ENCODE measurements at places on chromosomes 4 and X.
A peak's percentile ranks its signal among the peaks of the same experiment; 100 is the strongest.

GRCh38 chrX:16239211-16239610, 71.9 kb downstream of the MAGEB17 start:
- no peak overlapping the region for H3K27ac ChIP-seq
- H3K27me3 ChIP-seq: peaks cover 43% of the 10 kb centered on the region
- DNase-seq: peak; percentile 52
- no peaks in the 10 kb centered on the region for H3K36me3 ChIP-seq

- peak overlapping the region; percentile 54 for H3K27ac ChIP-seq
- DNase-seq: no peak
- no peak overlapping the region for H3K4me3 ChIP-seq
- no peaks in the 10 kb centered on the region for H3K27me3 ChIP-seq
- H3K4me1 ChIP-seq: peaks cover 23% of the 10 kb centered on the region
- no peaks in the 10 kb centered on the region for H3K36me3 ChIP-seq
Observed at GRCh38 chr4:144179152-144179739, 38.7 kb upstream of the GYPA start.

DNA sequence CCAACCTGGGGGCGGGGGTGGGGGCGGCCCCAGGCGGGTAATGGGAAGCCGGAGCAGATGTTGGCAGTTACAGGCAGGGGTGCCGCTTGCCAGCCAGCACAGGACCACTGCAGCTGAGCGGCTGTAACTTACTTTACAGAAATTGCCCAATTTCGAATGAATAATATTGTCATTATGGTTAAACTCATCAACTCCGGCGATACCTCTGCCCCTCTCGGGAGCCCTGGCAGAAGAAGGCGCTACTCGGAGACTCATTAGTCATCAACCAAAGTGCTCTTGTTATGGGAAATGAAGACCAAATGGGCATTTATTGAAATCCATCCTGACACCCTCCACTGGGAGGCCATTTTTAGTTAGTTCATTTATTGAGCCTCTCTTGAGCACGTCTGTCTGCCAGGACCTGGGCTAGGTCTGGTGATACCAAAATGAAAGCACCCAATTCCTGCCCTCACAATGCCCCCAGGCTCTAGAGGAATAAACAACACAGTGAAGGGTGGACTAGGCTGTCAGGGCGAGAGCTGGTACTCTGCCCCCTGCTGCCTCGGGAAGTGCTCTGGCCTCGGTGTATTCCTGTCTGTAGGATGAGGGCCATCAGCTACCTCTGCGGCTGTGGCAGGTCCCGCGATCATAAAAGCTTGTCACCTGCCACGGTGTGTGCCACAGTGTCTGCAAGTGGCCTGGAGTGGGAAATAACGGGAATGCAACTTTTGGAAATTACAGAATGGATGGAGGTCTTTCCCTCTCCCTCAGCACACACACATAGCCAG, 159.1 kb upstream of the PSAPL1 start:
- no peaks in the 10 kb centered on the region for H3K4me1 ChIP-seq
- H3K27me3 ChIP-seq: no peaks in the 10 kb centered on the region
- no peak overlapping the region for H3K27ac ChIP-seq
- H3K4me3 ChIP-seq: no peak overlapping the region
- DNase-seq: no peak

GRCh38 chr4:16704489-16704888, 194.0 kb downstream of the LDB2 start:
- H3K27ac ChIP-seq: no peak overlapping the region
- peaks cover 11% of the 10 kb centered on the region for H3K27me3 ChIP-seq
- no peaks in the 10 kb centered on the region for H3K36me3 ChIP-seq
- no peaks in the 10 kb centered on the region for H3K4me1 ChIP-seq
- H3K4me3 ChIP-seq: no peak overlapping the region

DNA sequence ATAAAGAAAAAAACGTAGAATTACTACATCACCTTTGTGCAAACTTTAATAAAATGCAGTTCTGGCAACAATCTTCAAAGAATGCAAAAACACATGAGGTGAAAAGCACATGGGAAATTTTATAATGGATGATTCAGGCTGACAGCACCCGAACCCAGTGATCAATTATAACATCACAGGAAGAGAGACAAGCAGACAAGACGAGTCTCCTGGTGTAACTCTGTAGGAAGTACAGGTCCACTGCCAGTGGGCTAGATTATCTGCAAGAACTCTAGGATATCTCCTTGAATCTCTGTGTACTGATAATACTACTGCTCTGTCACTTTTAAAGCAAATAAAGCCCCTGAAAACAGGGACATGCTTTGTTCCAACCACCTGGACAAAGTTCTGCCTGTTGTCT, 58.9 kb upstream of the NXF3 start:
- no peak overlapping the region for H3K4me3 ChIP-seq
- peaks cover 19% of the 10 kb centered on the region for H3K27me3 ChIP-seq
- DNase-seq: no peak

GRCh38 chrX:153333821-153334653, at the start of gene ZNF275:
TSS of gene ZNF275 (plus strand) at chrX:153334153. CDS start at chrX:153336680, 2,527 bp downstream.
- H3K36me3 ChIP-seq: peaks cover 11% of the 10 kb centered on the region
- peaks cover 48% of the 10 kb centered on the region for H3K4me1 ChIP-seq
- H3K27ac ChIP-seq: peak within 1 kb of the TSS; percentile 54
- peaks cover 11% of the 10 kb centered on the region for H3K27me3 ChIP-seq
- H3K4me3 ChIP-seq: peak within 1 kb of the TSS; percentile 85
- peak; percentile 85 for DNase-seq

GRCh38 chr4:141540643-141541042, 95.7 kb upstream of the IL15 start:
- H3K4me1 ChIP-seq: no peaks in the 10 kb centered on the region
- H3K27ac ChIP-seq: no peak overlapping the region
- no peaks in the 10 kb centered on the region for H3K36me3 ChIP-seq
- no peaks in the 10 kb centered on the region for H3K27me3 ChIP-seq
- DNase-seq: no peak
- H3K4me3 ChIP-seq: no peak overlapping the region

DNA sequence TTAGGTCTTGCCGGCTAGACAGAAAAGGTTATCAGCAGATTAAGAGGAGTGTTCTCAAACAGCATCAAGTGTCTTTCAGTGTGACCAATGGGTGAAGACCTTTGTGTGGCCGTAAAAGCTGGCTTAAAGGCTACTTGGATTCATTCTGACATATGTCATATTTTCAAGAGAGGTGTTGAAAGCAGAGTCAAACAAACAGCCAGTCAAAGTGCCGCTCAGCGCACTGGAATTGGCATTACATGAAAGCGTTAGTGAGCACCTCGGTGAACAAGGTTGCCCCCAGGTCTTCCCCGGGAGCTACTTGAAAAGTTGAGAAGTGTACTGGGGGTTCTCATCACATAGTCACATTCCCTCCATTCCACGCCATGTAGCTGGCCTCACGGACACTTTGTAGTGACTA, 148.9 kb downstream of the SOX3 start:
- DNase-seq: no peak
- H3K27me3 ChIP-seq: peaks cover 19% of the 10 kb centered on the region
- H3K4me3 ChIP-seq: no peak overlapping the region
- no peak overlapping the region for H3K27ac ChIP-seq

GRCh38 chr4:73451404-73451803, 15.4 kb downstream of the AFP start:
- no peak overlapping the region for H3K27ac ChIP-seq
- H3K4me1 ChIP-seq: no peaks in the 10 kb centered on the region
- no peaks in the 10 kb centered on the region for H3K36me3 ChIP-seq
- no peak for DNase-seq
- H3K4me3 ChIP-seq: no peak overlapping the region
- peaks cover 6% of the 10 kb centered on the region for H3K27me3 ChIP-seq

- no peak overlapping the region for H3K4me3 ChIP-seq
- H3K27ac ChIP-seq: no peak overlapping the region
- no peak for DNase-seq
- H3K36me3 ChIP-seq: no peaks in the 10 kb centered on the region
- no peaks in the 10 kb centered on the region for H3K4me1 ChIP-seq
- H3K27me3 ChIP-seq: no peaks in the 10 kb centered on the region
Observed at GRCh38 chrX:5829060-5829459, 399.6 kb downstream of the NLGN4X start.

DNA sequence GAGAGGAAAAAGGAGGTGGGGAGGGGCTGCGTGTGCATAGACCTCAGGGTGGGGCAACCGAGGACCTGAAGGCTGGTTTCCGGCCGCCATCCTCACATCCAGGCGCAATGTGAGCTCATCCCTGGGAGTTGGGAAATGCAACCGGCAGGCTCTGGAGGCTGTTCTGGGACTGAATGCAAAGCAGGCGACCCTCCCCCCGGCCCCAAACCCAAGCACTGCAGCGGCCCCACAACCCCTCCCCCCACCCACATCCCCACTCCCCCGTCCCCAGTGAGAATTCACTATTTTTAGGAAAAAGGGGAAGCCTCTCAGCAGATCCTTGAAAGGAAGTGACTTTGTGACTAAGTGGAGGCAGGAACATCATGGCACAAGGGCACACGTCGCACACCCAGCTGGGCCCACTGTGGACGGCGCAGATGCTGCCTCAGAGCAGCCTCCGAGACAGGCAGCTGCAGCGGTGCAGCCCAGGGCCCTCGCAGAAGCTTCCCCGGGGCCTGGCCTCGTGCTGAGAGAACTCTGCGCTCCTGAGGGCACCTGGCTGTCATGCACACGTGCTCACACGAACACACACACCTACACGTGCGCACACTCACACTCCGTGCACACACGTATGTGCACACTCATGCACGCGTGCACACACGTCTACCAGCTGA, 1.3 kb upstream of the PDE6B start:
- no peaks in the 10 kb centered on the region for H3K36me3 ChIP-seq
- no peak overlapping the region for H3K4me3 ChIP-seq
- DNase-seq: no peak
- no peaks in the 10 kb centered on the region for H3K4me1 ChIP-seq
- no peak overlapping the region for H3K27ac ChIP-seq

GRCh38 chrX:43436517-43436916, 219.6 kb upstream of the MAOA start:
- H3K27me3 ChIP-seq: peaks cover 48% of the 10 kb centered on the region
- H3K27ac ChIP-seq: no peak overlapping the region
- H3K4me3 ChIP-seq: no peak overlapping the region
- DNase-seq: no peak
- no peaks in the 10 kb centered on the region for H3K36me3 ChIP-seq

DNA sequence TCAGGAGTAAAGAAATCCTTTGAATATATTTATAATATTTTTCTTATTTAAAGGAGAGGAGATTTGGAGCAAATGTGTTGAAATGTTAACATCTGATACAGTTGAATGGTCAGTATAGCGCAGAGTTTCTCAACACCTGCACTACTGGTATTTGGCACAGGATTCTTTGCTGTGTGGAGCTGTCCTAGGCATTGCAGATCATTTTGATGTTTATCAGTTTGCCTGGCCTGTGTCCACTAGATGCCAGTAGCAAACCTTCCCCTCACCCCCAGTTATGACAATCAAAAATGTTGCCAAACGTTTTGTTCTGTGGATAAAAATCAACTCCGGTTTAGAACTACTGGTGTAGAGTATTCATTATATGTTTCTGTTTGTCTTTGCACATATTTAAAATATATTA, 765.3 kb upstream of the SLIT2 start:
- no peak overlapping the region for H3K4me3 ChIP-seq
- no peaks in the 10 kb centered on the region for H3K36me3 ChIP-seq
- no peak for DNase-seq
- H3K27me3 ChIP-seq: no peaks in the 10 kb centered on the region

DNA sequence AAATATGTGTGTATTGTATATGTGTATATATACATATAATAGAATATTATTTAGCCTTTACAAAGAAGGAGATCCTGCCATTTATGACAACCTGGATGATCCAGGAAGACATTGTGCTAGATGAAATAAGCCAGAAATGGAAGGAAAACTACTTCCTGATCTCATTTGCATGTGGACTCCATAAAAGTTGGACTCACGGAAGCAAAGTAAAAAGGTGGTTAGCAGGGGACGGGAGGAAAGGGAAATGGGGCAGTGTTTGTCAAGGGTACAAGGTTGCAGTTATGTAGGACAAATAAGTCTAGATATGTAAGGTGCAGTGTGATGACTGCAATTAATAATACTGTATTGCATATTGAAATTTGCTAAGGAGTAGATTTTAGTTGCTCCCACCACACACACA, 331.1 kb upstream of the FSTL5 start:
- no peaks in the 10 kb centered on the region for H3K27me3 ChIP-seq
- no peak for DNase-seq
- H3K36me3 ChIP-seq: no peaks in the 10 kb centered on the region
- no peak overlapping the region for H3K4me3 ChIP-seq
- H3K27ac ChIP-seq: no peak overlapping the region

GRCh38 chrX:30804462-30804861, 84.6 kb downstream of the TAB3 start:
- H3K36me3 ChIP-seq: no peaks in the 10 kb centered on the region
- no peaks in the 10 kb centered on the region for H3K27me3 ChIP-seq
- no peaks in the 10 kb centered on the region for H3K4me1 ChIP-seq
- no peak for DNase-seq

GRCh38 chr4:106627051-106627450, 258.5 kb upstream of the GIMD1 start:
- H3K27ac ChIP-seq: no peak overlapping the region
- no peak for DNase-seq
- no peaks in the 10 kb centered on the region for H3K4me1 ChIP-seq
- H3K27me3 ChIP-seq: no peaks in the 10 kb centered on the region
- no peak overlapping the region for H3K4me3 ChIP-seq

GRCh38 chrX:153620576-153620975, 21.6 kb upstream of the CCNQ start:
- DNase-seq: no peak
- H3K4me1 ChIP-seq: no peaks in the 10 kb centered on the region
- no peaks in the 10 kb centered on the region for H3K36me3 ChIP-seq
- H3K27ac ChIP-seq: no peak overlapping the region
- peaks cover 19% of the 10 kb centered on the region for H3K27me3 ChIP-seq

- no peaks in the 10 kb centered on the region for H3K36me3 ChIP-seq
- no peak overlapping the region for H3K27ac ChIP-seq
- no peak for DNase-seq
- H3K27me3 ChIP-seq: no peaks in the 10 kb centered on the region
- H3K4me1 ChIP-seq: no peaks in the 10 kb centered on the region
Observed at GRCh38 chr4:186819342-186820086, 95.9 kb upstream of the FAT1 start.

- no peak overlapping the region for H3K27ac ChIP-seq
- DNase-seq: no peak
- no peaks in the 10 kb centered on the region for H3K36me3 ChIP-seq
- H3K27me3 ChIP-seq: no peaks in the 10 kb centered on the region
- H3K4me1 ChIP-seq: no peaks in the 10 kb centered on the region
Observed at GRCh38 chr4:117637347-117637746, 396.9 kb upstream of the NDST3 start.

GRCh38 chr4:113467581-113467980, 294.0 kb downstream of the CAMK2D start:
- H3K4me1 ChIP-seq: peaks cover 37% of the 10 kb centered on the region
- no peaks in the 10 kb centered on the region for H3K27me3 ChIP-seq
- DNase-seq: no peak
- H3K36me3 ChIP-seq: peaks cover 18% of the 10 kb centered on the region
- H3K27ac ChIP-seq: peak overlapping the region; percentile 44

DNA sequence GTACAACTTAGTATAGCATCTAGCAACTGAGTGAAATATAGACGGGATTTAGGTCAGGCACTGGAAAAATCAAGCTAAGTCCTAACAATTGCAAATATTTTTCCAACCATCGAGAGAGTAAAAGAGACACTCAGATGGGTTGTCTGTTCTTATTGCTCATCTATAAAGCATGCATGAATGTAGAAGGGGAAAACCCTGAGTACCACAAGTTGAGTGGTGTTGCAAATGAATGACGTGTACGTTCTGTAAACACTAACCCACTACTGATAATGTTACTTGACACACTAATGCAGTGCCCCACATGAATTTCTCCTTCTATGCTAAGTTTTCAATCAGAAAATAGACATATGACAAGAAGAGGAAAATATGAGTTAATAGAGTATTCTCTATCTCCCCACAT, 211.2 kb downstream of the COX18 start:
- no peaks in the 10 kb centered on the region for H3K36me3 ChIP-seq
- no peak overlapping the region for H3K27ac ChIP-seq
- no peaks in the 10 kb centered on the region for H3K4me1 ChIP-seq
- no peaks in the 10 kb centered on the region for H3K27me3 ChIP-seq
